ENCODE measurements at places on chromosomes 13 and 19.

DNA sequence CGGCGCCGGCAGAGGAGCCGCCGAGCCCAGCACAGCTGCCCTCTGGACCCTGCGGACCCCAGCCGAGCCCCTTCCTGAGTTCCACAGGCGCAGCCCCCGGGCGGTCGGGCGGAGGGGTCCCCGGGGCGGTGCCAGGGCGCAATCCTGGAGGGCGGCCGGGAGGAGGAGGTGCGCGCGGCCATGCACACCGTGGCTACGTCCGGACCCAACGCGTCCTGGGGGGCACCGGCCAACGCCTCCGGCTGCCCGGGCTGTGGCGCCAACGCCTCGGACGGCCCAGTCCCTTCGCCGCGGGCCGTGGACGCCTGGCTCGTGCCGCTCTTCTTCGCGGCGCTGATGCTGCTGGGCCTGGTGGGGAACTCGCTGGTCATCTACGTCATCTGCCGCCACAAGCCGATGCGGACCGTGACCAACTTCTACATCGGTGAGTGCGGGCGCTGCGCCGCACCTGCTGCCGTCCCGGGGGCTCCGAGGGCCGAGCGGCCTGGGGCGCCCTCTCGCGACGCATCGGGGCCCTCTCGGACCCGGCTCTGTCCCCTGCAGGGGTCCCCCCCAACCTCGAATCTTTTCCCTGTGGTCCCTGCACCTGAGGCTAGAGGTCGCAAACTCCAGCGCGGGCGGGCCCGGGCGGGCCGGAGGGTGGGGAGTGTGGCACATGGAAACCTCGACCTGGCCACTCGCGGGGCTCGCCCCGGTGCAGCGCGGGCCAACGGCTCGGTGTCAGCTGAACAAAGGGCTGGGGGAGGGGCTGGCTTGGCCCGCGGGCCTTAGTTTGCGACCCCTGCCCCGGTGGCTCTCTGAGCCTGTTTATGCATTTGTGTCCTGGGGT is at the start of gene KISS1R:
Gene KISS1R, plus strand, starts transcription at position 11 of the 829 bp plus-strand sequence. Its CDS starts 170 bp downstream, at position 181.
- DNase-seq = no peak

DNA sequence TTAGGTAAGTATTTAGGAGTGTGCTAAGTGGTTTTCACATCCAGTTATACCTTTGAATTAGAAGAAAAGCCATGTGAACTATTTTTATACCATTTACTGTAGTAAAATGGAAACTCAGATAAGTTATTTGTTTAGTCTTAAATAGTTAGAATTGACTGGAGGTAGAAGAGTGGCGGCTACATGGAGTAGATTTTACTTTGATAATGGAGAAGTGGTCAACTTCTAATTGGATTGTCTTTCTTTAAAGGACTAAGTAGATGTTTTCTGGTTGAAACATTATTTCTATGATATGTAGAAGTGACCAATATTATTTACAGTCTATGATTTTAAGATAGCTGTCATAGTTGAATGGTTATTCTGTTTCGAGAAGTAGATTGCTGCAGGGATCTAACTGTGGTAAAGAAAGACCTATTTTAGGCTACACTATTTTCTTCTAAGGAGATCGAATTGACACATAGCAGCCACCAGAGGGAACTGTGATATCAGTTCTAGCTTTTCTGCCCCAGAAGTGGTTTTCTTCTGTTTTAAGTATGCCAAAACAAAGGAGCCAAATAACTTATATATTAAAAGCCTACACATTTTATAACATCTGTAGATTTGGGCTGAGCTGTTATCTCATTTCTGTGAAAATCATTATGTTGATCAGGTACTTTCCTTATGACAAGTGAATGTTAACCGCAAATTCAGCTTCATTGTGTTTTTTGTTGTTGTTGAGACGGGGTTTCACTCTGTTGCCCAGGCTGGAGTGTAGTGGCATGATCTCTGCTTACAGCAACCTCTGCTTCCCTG is 26.1 kb downstream of the ZMYM2 start:
- no peak for DNase-seq

- DNase-seq = no peak
Measured at GRCh38 chr13:110344320-110344719, 37.2 kb downstream of the COL4A2 start.

- DNase-seq = no peak
Measured at GRCh38 chr19:47351548-47351947, 2.4 kb downstream of the DHX34 start.

GRCh38 chr13:90049989-90050671 is 1297.4 kb upstream of the MIR17HG start:
- DNase-seq = no peak

GRCh38 chr13:32804673-32805230 is 211.5 kb upstream of the KL start:
- DNase-seq = no peak
